Retinal pigment epithelial cell (primary cell): ENCODE measurements at places on chromosomes 16 and 17.
A peak's percentile ranks its signal among the peaks of the same experiment; 100 is the strongest.

GRCh38 chr16:83273504-83274173 lies 534.1 kb upstream of the HSBP1 start:
- DNase-seq: no peak

DNA sequence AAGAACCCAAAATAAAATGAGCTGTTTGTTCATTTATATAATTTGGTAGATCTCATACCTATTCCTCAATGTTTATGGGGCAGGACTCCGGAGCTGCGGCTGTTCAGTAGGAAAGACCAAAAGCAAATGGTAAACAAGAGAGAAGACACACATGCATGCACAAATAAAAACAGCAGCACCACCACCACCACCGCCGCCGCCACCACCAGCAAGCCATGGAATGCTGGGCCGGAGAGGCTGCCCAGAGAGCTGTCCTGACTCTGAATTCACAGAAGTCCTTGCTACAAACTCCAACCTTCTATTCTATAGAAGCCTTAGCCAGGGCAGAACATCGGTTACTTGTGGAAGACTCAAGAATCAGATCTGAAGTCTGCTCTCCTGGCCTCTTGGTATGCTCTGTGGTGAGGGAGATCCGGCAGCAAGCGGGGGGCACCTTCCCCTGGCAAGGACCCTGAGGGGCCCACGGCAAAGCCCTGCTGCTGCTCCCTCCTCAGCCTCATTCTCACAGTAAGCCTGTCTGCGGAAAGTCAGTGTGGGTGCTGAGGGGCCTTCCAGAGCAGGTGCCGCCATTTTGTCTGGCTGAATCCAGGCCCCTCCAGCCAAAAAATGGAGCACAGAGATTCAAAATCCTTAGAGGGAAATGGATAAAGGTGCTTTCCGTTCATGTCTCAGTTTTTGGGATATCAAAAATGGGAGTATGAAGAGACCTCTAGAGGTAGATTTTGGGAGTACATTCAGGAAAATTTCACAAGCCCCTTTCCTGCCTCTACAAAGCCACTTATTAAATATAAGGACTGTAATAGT lies 6.4 kb upstream of the FOXJ1 start:
- no peak for DNase-seq

- DNase-seq: no peak
Measured at GRCh38 chr17:41369713-41370112, at the start of gene KRT33B. TSS of gene KRT33B (minus strand) at chr17:41369813. CDS start at chr17:41369750, 63 bp downstream.

GRCh38 chr16:5852151-5852550 lies 754.6 kb upstream of the EEF2KMT start:
- no peak for DNase-seq

DNA sequence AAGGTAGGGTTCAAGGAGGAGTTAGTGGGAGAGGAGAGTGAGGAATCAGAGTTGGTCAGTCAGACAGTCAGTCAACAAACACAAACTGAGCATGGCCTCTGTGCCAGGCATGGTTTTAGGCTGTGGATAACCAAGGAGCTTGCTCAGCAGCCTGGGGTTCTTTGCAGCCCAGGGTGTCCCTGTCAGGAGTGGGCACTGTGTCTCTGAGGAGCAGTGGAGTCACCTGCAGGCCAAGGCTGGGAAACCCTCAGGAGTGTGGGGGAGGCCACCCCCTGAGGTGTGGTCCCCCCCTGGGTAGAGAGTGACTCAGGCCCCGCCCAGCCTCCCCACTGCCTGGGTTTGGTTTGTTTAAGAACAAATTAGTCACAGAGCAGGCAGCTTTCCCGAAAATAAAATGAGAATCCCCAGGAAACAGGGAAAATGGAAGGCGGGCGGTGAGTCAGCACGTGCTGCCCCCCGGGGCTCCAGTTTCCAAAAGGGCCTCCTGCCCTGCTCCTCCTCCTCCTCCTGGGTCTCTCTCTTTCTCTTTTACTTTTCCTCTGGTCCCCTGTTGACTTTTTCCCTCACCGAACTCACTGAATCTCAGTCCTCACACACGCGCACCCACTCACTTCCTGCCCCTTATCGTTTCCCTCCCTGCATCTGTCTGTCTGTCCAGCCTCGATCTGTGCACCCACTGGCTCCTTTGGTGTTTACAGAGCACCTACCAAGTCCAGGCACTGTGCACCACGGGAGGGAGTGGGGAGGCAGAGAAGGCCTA lies 44.3 kb downstream of the SOCS3 start:
- DNase-seq: no peak

GRCh38 chr17:66976781-66977201 lies 12.3 kb downstream of the CACNG4 start:
- DNase-seq: no peak

- no peak for DNase-seq
Measured at GRCh38 chr16:53782148-53782547, 78.2 kb downstream of the FTO start.

DNA sequence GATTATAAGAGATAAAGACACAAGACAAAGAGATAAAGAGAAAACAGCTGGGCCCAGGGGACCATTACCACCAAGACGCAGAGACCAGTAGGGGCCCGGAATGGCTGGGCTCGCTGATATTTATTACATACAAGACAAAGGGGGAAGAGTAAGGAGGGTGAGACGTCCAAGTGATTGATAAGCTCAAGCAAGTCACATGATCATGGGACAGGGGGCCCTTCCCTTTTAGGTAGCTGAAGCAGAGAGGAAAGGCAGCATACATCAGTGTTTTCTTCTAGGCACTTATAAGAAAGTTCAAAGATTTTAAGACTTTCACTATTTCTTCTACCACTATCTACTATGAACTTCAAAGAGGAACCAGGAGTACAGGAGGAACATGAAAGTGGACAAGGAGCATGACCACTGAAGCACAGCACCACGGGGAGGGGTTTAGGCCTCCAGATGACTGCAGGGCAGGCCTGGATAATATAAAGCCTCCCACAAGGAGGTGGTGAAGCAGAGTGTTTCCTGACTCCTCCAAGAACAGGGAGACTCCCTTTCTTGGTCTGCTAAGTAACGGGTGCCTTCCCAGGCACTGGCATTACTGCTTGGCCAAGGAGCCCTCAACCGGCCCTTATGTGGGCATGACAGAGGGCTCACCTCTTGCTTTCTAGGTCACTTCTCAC lies 63.9 kb upstream of the ARL4D start:
- DNase-seq: no peak

GRCh38 chr16:4070936-4071335 lies 45.3 kb downstream of the ADCY9 start:
- DNase-seq: no peak

DNA sequence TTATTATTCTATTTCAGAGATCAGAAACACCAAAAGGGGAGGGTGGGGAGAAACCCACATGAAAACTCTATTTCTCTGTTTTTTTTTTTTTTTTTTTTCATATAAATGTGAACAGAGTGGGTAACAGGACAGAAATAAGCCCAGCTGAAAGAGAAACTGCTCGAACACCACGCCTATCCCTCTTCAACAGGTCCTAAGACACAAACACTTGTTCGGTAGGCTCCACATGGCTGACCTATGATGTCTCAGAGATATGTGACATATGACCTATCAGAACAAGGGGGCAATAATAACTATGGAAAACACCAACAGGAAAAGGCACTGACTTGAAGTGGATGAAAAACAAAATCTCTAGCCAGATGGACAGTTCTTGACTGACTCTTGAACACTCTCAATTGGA lies 44.8 kb downstream of the PARN start:
- DNase-seq: no peak

DNA sequence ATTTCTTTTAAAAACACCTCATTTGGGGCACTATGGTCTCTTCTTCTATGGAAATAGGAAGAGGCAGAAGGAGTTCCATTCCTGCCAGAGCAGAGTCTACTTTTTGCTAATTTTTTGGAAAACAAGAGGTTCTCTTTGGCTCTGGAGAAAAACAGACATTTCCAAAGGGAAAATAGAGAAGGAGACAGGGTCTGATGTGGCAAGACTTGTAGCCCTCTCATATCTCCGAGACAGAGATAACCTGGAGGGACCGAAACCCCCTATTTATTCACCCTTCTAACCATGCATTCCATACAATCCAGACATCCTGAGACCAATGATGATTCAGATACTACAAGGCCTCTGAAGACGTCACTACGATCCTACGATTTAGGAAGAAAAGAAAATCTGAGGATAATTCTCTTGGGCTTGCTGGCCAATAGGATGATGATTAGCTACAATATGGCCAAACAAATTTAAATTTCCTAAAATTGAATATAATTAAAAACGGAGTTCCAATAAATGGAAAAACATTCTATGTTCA lies 70.2 kb downstream of the HIC1 start:
- no peak for DNase-seq

DNA sequence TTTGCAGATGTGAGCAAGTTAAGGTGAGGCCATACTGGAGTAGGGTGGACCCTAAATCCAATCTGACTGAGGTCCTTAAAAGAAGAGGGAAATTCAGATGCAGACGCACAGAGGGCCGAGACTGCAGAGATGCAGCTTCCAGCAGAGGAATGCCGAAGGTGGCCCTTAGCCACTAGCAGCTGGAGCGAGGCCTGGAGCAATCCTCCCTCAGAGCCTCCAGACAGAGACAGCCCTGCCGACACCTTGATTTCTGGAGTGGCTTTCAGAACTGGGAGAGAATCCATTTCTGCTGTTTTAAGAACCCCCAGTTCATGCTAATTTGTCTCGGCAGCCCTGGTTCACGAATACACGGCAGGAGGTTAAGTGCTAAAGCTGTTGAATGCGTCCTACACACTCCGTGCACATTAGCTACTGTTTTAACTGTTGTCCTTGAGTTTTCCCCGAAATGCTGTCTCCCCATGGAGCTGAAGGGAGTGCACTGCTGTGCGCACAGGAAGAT lies 135.5 kb downstream of the IRF8 start:
- DNase-seq: no peak

GRCh38 chr16:71846431-71846830 lies 655 bp downstream of the ATXN1L start:
- DNase-seq: no peak

DNA sequence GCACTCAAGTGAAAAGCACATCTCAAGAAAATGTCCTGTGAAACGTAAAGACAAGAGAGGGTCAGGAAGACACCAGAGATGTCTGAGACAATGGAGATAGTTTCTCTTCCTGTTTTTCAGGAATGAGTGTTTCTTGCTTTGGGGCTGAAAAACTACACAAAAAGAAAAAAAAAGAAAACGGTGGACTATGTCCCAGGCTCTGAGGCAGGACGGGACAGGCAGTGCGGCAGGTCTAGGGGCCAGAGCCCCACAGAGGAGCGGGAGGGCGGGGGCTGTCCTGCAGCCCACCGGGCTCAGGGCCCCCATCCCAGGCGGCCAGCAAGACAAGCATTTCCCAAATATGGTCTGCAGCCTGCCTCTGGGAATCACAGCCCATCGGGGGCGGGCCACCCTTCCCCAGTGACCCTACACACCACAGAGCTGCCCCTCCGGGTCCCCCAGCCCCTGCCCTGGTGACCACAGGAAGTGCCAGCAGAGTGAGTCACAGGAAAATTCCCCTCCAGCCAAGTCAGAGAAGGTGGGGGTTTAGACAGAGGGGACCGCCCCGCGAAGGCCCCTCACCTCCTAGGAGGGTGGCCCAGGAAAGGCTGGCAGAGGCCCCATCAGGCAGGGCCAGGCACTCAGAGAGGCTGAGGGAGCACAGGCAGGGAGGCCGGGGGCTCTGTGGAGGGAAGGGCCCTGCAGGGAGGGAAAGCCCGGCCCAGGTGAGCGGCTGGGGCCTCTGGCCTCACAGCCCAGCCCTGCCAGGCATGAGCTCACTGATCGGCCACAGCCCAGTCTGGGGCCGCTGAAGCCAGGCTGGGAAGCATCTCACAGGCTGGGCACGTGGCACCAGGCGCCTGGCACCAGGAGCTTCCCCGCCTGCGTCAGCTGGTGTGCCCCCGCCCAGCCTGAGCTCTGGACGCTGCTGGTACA lies 6.3 kb downstream of the BCAR1 start:
- DNase-seq: peak; percentile 98
